ENCODE measurements at places on chromosomes 16 and 17.
A peak's percentile ranks its signal among the peaks of the same experiment; 100 is the strongest.

DNA sequence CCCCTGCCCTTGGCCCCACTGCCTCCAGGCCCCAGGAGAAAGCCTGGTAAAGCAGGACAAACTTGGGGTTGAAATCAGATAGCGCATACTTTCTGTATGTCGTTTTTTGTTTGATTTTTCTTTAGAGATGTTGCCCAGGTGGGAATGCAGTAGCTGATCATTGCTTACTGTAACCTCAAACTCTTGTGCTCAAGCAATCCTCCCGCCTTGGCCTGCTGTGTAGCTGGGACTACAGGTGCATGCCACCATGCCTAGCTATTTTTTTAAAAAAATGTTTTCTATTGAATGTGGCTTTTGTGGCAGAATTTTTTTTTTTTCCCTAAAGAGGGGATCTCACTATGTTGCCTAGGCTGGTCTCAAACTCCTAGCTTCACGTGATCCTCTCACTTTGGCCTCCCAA lies 11.1 kb upstream of the CCL5 start:
- DNase-seq: no peak

- DNase-seq: no peak
These were observed 16.6 kb downstream of the UBALD2 start for GRCh38 chr17:76281573-76282371.

DNA sequence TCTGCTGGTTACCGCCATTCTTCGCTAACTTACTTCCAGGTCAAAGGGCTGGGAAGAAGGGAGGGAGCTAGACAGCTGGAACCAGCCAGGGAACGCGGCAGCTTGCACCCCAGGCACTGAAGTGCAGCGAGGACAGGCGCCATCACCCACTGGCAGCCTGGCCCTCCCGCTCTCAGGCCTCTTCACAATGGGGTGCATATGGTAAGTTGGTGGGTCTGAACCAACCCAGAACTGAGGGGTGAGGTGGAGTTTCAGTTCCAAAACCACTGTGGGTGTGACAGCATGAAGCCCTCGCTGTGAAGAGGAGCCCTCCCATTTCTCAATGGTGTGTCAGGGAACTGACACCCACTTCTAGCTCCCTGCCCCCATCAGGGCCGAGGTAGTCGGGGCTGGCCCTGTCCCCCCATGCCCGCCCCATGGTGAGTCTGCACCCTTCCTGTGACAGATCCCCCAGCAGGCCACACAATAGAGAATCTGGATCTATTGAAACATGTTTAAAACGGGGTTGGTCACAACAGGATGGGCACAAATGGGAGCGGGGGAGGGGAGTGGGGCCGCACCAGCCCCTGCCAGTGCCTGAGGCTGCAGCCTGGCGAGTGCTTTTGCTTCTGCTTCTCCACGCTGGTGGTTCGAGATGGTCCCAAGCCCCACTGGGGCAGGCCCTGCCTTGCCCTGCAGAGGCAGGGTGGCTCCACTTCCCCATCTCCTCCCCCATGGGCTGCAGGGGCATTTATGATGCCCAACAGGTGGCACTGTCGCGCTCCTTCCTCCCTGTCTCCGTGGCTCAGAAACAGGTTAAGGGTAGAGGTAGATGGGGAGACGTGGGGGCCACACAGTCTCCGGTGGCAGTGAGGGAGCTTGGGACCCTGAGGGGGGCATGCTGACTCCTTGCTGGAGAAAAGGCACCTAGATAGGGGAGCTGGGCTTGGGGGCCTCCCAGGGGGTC lies 2.3 kb downstream of the LIMD2 start:
- peak; percentile 89 for DNase-seq

- DNase-seq: peak; percentile 22
These were observed 270.7 kb downstream of the NTN1 start for GRCh38 chr17:9291912-9292560.

- DNase-seq: no peak
These were observed 29.0 kb upstream of the CLEC3A start for GRCh38 chr16:77993111-77993985.

DNA sequence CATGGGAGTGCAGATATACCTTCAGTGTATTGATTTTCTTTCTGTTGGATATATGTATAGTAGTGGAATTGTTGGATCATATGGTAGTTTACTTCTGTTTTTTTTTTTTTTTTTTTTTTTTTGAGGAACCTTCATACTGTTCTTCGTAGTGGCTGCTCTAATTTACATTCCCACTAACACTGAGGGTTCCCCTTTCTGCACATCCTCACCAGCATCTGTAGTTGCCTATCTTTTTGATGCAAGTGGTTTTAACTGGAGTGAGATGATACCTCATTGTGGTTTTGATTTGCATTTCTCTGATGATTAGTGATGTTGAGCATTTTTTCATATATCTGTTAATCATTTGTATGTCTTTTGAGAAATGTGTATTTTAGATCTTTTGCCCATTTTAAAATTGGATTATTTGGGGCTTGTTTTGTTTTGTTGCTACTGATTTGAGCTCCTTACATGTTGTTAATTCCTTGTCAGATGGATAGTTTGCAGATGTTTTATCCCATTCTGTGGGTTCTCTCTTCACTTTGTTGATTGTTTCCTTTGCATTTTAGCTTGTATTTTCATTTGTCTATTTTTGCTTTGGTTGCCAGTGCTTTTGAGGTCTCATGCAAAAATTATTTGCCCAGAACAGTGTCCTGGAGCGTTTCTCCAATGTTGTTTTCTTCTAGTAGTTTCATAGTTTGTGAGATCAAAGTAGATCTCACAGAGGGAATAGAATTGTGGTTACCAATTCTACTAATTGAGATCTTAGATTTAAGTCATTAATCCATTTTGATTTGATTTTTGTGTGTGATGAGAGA lies 25.0 kb upstream of the BCAS3 start:
- no peak for DNase-seq

DNA sequence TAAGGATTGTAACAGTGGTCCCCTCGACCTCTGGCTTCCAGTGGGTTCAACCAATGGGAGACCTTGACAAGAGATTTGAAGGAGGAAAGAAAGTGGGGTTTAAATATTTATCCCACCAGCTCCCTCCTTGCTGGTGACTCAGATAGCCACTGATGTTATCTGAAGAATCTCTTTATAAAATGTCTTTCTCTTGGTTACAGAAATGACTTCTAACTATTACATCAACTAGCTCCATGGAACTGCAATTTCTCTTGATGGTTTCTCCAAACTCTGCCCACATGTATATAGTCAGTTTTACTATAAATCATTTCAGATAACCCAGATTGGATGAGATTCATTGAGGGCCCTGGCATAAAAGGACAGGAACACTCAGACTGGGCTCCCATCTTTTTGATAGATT lies 920.2 kb upstream of the SOX9 start:
- no peak for DNase-seq

DNA sequence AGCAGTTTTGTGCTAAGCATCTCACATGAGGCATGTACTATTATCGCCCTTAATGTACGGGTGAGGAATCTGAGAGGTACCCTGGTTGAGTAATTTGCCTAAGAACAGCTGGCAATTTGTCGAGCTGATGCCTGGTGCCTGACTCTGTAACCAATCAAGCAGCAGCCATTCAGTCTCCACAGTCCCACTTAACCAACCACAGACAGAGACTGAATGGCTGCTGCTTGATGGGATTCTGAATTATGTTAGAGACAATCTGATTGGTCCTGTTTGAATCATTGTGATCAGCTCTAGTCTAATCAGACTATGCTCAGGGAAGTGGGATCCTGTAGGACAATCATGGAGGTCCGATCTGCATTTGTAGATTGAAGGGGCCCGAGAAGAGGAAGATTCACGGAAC lies 447.0 kb downstream of the SHISA9 start:
- DNase-seq: no peak

DNA sequence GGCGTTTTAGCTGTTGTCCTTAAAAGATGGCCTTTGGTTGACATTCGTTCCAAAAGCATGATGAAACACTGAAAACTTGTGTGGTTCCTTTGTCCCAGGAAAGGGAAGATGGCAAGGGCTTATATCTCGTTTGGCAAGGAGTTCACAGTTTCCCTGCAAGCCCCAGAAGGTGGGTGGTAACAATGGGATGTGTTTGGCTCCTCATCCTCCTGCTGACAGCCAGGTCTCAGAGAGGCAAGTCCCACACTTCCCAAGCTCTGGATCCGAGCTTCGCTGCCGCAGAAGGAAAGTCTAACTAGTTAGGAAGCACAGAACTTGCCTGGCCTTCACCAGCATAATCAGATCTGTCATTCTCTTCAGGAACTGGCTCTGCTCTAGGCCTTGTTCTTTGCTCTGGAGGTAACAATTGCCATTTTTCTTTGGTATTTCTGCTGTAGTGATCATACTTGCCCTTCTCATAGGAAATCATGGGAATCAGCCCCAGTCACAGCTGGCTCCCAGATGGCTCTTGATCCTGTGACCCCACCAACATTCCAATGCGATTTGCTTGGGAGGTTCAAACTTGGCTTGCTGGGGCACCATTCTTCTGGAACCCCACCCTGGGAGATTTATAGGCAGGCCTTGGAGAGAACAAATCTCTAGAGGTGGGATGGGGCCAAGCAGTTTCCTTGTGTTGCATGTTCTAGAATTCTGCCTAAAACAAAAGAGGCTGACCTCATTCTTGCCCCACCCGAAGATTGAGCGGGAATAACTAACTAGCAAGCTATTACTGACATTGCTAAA lies 17.9 kb downstream of the KPNA2 start:
- DNase-seq: no peak

GRCh38 chr16:69035375-69035774 lies 70.1 kb upstream of the HAS3 start:
- DNase-seq: no peak

DNA sequence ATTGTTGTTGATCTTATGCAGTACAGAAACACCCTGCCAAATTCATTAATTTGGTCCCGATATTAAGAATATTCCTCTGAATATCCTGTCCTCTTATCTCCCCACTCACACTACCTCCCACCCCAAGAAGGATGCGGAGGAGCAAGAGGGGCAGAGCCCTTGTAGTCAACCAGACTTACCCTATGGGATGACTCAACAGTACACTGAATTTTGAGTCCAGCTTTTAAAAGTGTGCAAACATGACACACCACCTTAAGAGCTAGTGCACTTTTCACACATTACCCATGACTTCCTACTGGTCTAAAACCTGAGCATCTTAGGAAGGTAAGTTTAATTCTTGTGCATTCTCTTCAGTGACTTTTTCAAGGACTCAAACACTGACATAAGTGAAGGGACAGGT lies 9.5 kb downstream of the USP22 start:
- no peak for DNase-seq

DNA sequence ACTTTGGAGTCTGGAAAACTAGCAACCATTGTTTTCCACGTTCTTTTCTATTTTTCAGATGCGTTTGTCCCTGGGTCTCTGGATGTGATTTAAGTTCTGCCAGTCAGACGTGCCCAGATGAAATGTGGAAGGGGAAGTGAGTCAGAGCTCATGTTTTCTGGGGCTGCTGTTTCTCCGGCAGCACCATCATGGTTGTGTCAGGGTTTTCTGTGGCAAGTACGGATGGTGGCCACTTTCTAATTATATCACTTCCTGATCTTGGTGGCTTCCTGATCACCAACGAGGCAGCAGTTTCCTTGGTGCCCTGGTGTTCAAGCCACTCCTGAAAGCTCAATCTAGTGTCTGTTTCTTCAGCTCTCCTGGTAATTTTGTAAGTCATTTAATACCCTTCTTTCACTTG lies 31.4 kb upstream of the PMFBP1 start:
- DNase-seq: peak; percentile 75

GRCh38 chr16:1011316-1012082 lies 29.9 kb downstream of the SOX8 start:
- DNase-seq: no peak

- no peak for DNase-seq
These were observed 5.2 kb downstream of the PKD1L3 start for GRCh38 chr16:71995038-71995437.

DNA sequence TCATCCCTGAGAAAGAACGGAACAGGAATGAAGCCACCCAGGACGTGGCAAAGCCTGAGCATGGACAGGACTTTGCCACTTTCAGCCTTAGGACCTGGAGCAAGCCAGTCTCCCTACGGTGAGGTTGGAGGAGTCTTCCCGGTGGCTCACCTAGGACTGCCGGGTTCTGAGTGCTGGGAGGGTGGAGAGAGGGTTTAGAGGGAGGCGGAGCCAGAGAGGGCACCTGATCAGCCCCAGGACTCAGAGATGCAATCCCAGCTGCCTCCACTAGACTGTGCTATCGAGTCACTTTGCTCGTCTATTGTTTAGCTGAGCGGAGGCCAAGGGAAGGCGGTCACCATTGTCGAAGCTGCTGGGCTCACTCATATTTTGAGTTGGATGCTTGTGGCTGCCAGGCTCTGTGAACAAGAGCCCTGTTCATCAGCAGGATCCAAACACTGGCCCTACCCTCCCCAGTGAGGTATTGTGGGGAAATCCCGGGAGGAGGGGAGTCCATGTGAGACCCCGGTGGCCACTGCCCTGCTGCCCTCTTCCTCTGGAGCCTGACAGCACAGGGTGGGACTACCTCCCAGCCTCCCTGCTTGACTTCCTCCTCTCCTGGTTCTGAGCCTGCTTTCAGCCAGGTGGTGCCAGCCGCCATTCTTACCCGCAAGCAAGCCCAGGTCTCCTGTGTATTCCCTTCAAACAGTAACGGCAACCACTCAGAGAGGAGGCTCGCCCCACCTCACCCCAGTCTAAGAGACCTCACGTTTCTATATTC lies 7.0 kb downstream of the KRT14 start:
- DNase-seq: peak; percentile 62

- no peak for DNase-seq
These were observed 6.2 kb upstream of the AGRP start for GRCh38 chr16:67489401-67490083.

DNA sequence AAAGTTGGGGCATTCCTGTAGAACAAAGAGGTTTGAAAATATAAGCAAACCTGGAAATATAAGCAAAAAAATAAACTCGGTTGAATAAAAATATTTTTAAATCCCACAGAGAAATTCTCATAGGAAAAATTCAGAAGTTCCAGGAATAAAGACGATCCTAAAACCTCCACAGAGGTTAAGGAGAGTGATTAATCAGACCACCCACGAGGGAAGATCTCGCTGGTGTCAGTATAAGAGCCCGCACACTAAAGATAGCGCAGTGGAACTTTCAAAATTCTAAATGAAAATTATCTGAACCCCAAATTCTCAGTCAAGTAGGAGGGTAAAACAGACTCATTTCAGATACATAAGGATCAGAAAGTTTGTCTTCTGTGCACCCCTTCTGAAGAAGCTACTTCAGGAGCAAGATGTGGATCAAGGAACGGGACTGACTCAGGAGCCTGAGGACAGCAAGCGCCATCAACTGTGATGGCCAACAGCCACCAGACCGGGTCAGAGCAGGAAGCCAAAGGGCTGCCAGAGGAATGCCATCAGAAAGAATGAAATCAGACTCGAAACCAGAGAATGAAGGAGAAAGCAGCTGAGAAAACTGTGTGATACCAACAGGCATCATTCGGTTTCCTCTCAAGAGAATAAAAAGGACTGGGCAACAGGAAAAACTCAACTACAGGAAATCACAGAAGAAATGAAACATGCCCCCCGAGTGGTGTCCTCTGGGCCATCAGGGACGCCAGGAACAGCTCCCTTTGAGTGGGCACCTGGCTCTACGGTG lies 66.9 kb downstream of the CYTH1 start:
- DNase-seq: no peak

- DNase-seq: no peak
These were observed 148.4 kb downstream of the SLC39A11 start for GRCh38 chr17:72943826-72944689.

GRCh38 chr17:62804822-62805221 lies 3.3 kb downstream of the MARCHF10 start:
- no peak for DNase-seq
